ENCODE measurements at places on chromosomes 11 and 22.

DNA sequence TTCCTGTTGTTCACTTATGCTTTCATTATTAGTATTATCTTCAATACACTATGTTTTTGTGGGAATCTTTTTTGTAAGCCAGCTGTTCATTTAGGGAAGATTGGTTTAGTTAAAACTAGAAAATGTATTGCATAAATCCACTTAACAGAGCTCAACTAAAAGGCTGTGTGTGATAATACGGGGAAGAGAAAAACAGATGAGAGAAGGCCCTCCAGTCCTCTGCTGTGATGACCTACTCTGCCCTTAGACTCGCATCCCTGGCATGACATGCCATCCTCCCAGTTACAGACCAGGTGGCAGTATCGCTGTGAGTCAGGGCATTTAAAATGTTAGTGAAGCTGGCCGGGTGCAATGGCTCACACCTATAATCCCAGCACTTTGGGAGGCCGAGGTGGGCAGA is 173.4 kb upstream of the TTC12 start:
- H3K27me3 ChIP-seq, result no peaks in the 10 kb centered on the region
- H3K4me1 ChIP-seq, result no peaks in the 10 kb centered on the region
- H3K4me3 ChIP-seq, result no peak overlapping the region
- no peaks in the 10 kb centered on the region for H3K36me3 ChIP-seq
- no peak overlapping the region for H3K27ac ChIP-seq

DNA sequence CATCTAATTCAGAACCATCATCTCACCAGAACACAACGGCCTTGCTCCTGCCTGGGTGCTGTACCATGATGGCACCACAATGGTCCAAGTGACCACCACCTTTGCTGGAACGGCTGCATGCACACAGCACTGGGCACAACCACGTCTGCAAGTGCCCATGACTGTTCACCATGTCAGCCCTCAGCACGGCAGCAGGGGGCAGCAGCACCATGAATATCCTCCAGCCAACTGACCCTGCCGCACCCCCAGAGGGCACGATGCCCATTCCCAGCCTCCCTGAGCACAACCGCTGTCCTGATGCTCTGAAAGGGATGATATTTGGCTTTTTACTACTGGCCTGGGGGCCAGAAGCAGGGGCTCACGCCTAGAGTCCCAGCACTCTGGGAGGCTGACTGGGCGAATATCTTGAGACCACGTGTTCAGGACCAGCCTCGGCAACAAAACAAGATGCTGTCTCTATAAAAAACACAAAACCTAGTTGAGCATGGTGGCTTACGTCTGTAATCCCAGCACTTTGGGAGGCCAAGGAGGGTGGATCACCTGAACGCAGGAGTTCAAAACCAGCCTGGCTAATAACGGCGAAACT is 25.7 kb downstream of the DRD4 start:
- peaks cover 14% of the 10 kb centered on the region for H3K36me3 ChIP-seq
- no peak overlapping the region for H3K27ac ChIP-seq
- H3K4me1 ChIP-seq, result peaks cover 17% of the 10 kb centered on the region

DNA sequence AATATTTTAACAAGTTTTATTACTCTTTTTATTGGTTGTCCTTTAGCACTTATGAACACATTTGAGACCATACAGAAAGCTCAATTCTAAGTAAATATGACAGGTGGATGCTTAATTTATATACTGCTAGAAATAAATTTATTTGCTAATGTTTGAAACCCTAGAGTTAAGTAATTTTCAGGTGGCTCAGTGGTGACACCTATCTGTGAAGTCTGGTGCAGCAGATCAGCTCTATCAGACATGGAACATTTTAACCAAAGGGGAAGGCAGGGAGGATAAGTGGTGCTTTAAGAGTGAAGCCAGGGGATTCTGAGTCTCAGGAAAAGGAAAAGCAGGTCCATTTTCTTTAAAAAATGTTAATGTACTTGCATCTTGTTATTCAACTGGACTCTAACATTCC is 175.8 kb downstream of the DSCAML1 start:
- no peak for DNase-seq
- no peaks in the 10 kb centered on the region for H3K36me3 ChIP-seq
- no peaks in the 10 kb centered on the region for H3K27me3 ChIP-seq
- no peak overlapping the region for H3K4me3 ChIP-seq

GRCh38 chr22:30115705-30116104 is 35.4 kb downstream of the HORMAD2 start:
- H3K27ac ChIP-seq, result no peak overlapping the region
- no peak for DNase-seq

GRCh38 chr11:85771568-85771967 is 39.4 kb downstream of the SYTL2 start:
- no peak overlapping the region for H3K27ac ChIP-seq
- DNase-seq, result no peak
- H3K4me1 ChIP-seq, result peaks cover 9% of the 10 kb centered on the region
- H3K4me3 ChIP-seq, result no peak overlapping the region
- H3K36me3 ChIP-seq, result no peaks in the 10 kb centered on the region

DNA sequence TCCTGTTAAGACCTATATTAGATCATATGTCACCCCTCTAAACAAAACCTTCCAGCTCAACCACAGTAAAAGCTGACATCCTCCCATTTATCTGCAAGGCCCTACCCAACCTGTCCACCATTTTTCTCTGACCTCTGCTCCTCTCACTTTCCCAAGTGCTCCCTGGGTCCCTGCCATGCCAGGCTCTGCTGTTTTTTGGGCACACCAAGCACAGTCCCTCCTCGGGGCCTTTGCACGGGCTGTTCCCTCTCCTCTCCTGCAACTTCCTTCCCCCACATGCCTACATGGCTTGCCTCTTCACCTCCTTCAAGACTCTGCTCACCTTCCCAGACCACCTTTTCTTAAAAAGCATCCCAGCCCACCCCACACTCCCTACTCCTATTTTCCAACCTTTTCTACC is 9.8 kb downstream of the TST start:
- no peak overlapping the region for H3K27ac ChIP-seq
- DNase-seq, result no peak
- H3K36me3 ChIP-seq, result no peaks in the 10 kb centered on the region
- H3K4me3 ChIP-seq, result no peak overlapping the region

DNA sequence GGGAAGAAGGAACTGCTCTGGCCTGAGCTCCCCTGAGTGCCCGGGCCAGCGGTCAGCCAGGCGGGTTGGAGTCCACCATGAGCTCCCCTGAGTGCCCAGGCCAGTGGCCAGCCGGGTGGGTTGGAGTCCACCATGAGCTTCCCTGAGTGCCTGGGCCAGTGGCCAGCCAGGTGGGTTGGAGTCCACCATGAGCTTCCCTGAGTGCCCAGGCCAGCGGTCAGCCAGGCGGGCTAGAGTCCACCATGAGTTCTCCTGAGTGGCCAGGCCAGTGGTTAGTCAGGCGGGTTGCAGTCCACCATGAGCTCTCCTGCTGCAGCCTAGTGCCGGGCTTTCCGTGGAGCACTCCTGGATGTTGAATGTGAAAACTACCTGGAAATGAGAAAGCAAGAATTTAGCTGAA is 844.0 kb downstream of the TBC1D22A start:
- H3K36me3 ChIP-seq, result no peaks in the 10 kb centered on the region
- H3K27ac ChIP-seq, result no peak overlapping the region
- H3K4me3 ChIP-seq, result no peak overlapping the region

Data from sigmoid colon (tissue), 7 donors.